ENCODE measurements at places on chromosomes 1 and 21.

DNA sequence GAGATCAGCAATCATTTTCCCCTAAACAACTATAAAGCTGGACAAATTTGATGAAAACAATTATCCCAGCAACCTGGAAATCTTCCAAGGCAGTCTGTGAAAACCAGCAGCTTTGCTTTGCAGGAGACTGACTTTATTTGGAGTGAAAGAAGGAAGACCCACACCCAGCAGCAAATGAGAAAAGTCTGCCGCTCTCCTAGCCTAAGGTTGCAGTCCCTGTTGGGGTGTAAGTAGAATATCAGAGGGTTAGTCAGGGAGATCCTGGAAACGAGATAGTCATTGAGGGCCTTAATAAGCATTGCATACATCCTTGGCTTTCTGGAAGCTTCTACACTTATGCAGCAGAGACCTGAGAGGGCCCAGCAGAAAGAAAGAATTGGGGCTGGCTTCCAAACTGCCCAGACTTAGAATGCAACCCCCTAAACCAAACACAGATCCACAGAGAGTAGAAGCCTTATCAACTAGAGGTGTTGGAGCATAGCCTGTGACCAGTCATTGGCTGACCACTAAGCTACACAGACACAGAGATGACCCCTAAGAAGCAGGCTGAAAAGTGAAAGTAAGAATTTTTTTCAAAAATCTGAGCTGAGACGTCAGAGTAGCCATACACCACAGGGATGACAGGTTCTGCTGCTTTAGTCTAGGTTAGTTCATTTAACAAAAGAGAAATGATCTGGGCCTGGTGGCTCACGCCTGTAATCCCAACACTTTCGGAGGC lies 98.3 kb downstream of the LYPLAL1 start:
- peak; percentile 9 for DNase-seq

- DNase-seq = no peak
These were observed 1287.3 kb upstream of the ADGRL4 start for GRCh38 chr1:80293818-80294217.

DNA sequence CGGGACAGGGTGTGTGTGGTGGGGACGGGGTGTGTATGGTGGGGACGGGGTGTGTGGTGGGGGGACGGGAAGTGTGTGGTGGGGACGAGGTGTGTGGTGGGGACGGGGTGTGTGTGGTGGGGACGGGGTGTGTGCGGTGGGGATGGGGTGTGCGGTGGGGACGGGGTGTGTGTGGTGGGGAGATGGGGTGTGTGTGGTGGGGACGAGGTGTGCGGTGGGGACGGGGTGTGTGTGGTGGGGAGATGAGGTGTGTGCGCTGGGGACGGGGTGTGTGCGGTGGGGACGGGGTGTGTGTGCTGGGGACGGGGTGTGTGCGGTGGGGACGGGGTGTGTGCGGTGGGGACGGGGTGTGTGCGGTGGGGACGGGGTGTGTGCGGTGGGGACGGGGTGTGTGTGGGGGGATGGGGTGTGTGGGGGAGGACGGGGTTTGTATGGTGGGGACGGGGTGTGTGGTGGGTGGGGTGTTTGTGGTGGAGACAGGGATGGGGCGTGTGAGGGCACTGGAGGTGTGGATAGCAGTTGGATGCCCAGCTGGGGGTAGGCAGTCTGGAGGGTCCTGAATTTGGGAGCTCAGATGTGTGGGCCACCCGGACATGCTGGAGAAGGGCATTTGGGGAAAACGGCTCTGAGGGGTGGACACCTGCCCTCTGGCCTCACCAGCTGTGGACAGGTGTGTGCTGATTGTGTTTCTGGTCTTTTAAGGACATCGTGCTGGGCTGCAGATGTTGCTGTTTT lies 16.9 kb downstream of the IBA57 start:
- DNase-seq = no peak

DNA sequence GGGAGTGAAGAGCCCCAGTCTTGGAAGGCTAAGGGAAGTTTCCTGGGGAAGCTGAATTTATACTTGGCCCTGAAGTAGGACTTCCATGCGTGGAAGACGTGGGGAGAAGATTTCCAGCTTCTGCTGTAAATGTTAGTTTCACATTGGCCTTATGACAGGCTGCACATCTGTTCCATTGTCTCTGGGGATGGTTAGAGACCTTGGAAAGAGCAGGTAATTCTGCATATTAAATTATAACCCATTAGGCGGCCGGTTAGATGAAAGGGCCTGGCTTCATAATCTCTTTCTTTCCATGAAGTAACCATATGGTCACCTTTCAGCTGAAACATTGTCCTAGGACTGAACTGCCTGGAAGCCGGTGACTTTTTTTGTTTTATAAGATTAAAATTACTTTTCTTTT lies 37.5 kb downstream of the DPT start:
- DNase-seq = no peak

- DNase-seq = no peak
These were observed 99.7 kb upstream of the WLS start for GRCh38 chr1:68332041-68332440.

DNA sequence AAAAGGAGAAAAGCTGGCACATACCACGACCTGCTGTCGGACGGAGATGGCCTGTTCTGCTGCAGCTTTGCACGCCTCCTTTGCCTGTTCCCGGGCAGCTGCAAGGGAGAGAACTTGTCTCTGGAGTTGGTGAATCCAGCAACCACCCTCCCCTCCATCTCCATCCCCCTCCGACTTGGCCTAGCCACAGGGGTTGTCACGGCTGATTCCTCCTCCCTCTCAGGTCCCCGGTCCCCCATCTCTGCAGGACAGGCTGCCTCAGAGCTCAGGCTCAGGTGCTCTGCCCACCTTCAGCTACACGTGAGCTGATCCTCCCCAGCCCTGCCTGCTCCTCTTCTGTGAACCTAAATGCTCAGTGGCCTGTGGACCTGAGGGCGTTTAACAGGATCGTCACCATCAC lies 11.1 kb upstream of the SRM start:
- DNase-seq = no peak

DNA sequence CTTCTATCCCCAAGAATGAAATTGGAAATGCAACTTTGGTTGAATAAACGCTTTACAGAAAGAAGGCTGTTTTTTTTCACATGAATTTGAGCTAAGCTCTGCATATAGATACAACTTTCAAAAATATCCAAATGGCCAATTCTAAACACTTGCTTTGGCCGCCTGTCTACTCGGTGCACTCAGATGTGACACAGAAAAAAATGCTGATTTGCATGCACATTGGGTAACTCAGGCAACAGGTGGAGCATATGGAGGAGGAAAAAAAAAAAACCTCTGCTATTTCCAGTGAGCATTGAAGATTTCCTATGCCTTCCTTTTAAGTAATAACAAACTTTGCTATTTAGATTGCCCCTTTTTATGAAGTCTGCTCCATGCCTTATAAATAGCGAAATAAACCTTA lies 262.5 kb downstream of the GRIK1 start:
- DNase-seq = no peak

DNA sequence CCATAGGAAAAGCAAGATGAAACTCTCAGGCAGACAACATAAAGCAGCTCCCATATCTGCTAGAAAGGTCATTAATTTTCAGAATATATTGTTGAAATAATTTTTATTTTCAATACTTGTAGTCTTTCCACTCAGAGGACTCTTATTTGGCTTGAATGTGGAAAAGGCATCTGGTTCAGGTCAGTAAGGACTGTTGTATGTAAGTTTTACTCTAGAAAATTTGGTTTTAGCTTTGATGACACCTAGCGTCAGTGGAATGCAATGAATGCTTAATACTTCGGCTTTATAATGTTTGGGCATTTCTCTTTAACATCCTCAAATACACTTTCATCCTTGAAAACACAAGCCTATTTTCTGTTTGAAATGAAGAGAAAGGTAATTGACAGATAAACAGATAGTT lies 63.3 kb downstream of the LRRC40 start:
- DNase-seq = no peak

DNA sequence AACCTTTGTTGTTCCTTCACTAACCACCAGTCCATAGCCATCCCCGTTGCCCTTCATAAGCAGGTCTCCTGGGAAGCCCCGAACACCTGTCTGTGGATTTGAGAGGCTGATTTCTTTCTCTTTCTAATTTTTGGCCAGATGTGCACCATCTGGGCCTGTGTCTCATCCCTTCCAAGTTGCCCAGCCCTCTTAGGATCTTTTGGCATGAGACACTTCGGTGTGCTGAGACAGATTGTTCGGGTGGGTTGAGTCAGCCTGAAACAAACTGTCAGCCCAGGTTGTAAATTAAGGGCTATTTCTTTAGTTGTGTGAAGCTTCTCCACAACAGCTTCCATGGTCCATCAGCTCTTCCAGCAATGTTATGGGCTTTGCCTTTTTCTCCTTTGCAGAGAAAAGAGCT lies 1.4 kb upstream of the DNAJC11 start:
- no peak for DNase-seq

DNA sequence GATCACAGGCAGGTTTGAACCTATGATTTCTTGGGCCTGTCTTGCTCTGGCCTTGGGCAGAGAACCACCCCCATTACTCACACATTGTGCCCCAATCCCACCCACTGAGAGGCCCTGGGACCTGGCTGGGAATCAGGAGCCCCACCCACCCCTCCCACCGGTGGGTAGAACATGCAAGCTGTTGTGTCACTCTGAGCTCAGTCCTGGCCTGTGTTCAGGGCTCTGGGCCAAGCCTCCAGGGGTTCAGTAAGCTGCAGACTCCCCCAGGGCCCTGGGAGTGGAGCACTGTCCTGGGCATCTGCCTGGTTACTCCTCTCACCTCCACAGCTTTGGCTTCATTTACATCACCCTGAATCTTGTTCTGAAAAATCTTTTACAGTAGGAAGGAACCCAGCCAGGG lies 270.5 kb downstream of the RRAGC start:
- DNase-seq = no peak

Measured in GM12865 (cell line).